ENCODE measurements at places on chromosomes 16 and 17.

DNA sequence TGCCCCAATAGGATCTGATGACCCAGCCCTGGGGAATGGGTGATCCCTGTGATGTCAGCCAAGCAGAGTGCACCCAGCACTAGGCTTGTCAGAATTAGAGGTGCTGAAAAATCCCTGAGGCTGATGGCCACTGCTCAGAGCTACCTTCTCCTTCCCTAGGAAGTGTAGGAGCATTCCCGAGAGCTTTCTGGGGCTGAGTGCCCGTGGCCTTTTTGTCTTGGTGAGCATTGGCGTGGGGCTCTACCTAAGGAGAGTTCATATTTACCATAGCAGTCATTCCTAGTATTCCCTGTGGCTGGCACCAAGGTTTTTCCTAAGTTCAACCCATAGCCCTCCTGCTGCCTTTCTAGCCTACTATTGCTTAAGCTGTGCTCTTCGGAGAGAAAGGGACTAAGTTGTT lies 22.6 kb upstream of the ARHGAP23 start:
- DNase-seq: no peak

DNA sequence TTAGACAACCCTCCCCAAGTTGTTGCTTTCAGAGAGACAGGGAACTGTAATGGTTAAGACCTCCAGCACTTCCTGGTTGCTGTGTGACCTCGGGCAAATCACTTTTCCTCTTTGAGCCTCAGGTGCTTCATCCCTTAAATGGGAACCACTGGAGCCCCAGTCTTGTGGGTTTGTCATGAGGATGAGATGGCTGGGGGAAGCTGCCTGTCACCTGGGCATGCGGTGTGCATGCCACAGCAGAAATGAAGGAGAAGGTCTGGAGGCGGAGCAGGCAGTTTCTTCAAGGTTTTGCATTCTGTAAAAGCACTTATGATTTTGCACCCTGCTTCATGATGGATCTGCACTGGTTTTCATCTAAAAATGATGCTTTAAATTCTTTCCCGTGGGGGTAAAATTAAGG lies 22.1 kb downstream of the NAGPA start:
- DNase-seq: no peak

GRCh38 chr17:78272181-78272913 lies 40.9 kb downstream of the TMEM235 start:
- no peak for DNase-seq

GRCh38 chr17:64497565-64498035 lies 746 bp upstream of the POLG2 start:
- no peak for DNase-seq

- no peak for DNase-seq
Observed at GRCh38 chr16:72029567-72030271, 21.2 kb downstream of the DHODH start.

DNA sequence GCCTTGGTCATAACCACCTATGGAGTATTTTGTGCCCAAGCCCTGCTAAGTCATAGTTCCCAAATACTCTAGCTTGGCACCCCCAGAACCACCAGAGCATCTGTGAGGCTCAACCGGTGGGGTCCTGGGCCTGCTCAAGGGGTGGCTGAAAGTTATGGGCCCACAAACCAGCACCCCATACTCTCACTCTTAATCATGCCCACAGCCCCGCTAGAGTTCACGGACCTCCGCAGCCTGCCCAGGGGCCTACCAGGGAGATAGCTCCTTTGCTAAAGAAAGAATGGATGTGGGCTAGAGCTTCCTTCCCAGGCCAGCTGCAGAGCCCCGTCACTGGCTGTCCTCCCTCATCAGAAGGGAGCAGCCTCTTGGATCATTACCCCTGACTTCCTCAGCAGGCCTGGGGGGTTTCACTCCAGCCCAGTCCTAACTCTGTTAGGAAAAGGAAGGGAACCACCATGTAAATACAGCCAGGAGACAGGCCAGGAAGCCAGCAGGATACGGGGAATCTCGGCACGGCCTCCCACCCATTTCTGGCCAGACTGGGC lies 1.4 kb downstream of the GIT1 start:
- DNase-seq: no peak

DNA sequence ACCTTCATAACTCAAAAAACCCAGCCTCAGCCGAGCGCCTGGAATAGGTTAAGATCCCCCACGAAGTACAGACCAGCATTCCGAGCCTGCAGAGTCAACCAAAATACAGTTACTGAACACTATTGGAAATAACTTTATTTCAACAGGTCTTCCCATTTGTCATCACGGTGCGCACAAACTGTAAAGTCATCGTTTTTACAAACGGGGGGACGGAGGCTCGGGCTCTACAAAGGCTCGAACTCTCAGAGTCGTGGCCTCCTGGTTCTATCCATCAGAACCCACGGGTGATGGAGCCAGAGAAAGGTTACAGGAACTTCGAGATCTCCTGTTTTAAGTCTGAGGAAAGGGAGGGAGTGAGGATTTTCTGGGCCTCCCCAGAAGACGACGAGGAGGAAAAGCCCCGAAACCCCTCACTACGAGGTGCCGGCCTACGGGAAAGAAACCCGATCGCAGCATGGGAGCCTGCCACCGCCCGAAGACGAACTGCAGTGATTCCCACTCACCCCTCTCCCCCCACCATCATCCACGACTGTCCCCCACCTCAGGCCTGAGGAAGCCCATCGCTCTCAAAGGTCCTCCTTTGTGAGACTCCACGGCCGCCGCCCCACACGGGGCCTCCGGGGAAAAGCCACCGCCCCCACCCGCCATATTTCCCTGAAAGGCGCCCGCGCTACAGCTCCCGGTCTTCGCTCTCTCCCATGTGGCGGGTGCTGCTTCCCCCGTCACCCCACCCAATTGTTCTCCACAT lies 917 bp downstream of the YWHAE start:
- DNase-seq: no peak

DNA sequence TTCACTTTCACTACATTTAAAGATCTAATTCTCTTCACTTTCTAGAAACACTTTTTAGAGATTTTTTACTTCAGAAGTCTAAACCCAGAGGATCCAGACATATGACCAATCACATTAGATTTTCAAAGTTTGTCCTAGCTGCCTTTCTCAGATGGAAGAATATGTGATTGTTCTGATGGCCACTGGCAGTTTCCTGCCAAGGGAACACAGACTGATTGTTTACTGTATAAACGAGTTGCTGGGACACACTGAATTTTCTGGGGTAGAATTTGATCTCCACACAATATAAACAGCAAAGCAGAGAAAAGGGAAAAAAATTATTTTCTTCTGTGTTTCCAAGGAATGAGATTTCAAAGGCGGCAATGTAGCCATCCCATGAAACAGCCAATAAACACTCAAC lies 480.0 kb downstream of the TOX3 start:
- DNase-seq: no peak

DNA sequence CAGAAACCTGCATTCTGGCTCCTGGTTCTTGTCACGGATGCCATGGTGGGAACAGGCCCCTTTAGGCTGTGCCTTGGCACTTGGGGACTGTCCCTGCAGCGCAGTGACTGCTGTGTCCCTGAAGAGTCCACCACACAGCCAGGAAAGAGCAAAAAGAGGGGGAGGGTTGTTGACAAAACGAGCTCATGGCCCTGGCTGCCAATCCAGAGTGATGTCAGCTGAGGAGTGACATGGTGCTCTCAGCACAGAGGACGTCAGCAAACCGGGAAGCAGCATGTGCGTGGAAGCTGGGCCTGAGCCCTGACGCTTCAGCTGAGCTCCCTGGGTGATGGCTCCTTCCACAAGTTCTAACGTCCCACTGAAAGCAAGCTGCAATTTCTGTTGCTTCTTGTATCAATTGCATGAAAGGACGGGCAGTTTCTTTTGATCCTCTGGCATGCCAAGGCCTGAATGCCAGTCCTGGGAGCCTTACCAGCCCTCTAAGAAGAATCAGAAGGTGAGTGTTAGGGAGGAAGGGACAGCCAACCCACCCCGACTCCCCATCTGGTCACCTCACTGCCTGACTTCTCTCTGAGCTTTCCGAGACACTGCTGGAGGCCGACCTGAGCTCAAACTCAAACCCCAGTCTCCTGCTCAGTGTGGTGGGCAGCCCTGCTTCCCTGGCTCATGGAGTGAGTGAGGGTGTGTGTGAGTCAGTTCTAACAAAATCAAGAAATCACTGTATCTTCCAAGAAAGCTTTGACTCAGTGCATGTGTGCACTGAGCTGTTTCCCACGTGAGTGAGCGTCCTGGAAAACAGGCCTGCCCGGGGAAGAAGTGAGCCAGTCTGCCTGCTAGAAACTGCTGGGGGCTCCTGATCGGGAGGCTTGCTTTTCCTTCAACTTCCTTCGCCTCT lies 14.7 kb upstream of the WNT3 start:
- DNase-seq: no peak

DNA sequence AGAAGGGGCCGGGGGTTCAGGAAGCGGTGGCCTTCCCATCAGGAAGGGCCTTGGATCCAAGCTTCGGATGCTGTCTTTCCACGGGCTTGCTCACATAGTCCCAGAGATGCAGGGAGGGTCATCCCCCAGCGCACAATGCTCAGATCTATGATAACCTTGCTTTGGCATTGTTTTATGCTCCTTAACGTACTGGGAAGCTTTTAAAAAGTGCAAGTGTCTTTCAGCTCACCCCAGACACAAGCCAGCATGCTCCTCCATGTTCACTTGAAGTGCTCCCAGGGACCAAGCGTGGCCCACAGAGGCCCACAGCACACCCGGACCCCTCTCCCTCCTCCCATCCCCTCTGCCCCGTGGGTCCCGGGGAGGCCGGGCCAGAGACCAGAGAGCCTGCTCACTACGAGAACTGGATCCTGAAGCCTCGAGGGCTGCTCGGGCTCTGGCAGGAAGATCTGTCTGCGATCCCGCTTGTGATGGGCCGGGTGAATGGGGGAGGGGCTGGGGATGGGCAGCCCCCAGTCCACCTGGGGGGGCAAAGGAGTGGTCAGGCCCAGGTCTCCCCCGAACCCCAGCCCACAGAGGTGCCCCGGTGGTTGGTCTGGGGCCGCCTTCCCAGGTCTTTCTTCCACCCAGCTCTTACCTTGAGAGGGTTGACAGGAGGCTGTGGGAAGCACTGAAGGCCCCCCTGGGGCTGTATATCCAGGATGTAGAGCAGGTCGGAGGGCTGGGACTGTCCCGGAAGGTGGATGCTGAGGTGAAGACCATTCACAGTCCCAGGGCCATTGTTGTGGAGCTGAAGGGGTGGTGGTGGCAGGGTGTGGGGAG lies 11.8 kb upstream of the FAM171A2 start:
- no peak for DNase-seq

DNA sequence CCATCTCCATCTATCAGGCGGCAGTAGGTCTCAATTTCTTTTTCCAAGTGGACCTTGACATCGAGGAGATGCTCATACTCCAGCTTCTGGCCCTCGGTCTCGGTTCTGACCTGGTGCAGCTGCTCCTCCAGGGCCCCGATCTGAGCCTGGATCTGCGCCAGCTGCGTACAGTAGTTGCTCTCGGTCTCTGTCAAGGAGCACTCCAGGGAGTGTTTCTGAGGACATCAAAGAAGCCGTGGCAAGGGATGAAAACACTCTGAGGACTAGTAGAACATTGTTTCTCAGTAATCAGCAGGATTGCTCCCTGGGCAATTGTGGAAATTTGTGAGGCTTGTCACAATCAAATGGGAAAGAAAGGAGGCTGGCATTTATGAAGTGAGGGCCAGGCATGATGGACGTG lies 5.9 kb downstream of the KRT28 start:
- DNase-seq: no peak

DNA sequence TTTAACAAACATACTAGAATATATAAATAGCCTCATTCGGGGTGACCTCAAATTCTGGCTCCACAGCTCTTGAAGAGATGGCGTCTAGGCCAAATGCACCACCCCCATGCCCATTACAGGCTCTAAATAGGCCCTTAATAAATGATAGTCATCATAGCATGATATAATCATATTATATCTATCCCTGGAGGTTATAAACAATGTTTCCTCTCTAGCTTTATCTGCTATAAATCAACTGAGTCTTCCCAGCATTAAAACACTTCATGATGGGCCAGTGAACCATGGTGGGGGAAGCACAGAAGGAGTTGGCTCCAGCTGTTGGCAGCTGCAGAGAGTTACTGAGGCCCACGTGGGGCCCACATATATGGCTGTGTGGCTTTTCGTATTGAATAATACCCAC lies 214.9 kb upstream of the MPHOSPH6 start:
- no peak for DNase-seq

DNA sequence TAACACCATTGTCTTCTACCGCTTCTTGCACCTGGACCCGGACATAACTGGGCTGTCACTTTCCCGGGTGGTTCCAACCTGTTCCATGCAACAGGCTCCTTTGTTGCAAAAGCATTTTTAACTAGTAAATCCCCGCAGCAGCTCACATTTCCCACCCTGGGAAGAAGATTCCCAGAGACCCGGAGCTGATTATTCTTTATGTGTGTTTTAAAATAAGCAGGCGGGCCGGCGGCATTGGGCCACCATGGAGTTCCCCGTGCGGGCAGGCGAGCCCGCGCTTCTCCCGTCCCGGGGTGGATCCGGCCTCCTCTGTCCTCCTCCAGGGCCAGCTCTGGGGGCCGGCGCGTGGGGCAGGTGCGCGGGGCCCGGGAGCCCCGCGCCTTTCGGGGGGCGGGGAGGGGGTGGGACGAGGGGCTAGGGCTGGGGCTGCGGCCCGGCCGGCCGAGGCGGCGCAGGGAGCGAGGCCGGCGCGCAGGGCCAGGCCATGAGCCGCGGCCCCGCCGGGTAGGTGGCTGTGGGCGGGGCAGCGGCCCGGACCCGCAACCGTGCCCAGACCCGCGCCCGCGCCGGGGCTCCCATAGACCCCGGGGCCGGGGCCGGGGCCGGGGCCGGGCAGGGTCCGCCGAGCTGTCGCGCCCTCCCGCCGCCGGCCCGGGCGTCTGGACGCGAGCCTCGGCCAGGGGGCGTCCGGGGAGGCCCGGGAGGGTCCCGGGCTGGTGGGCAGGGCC lies 1.7 kb downstream of the CRAMP1 start:
- DNase-seq: no peak

GRCh38 chr16:2911638-2912329 lies at the start of gene FLYWCH1:
Gene FLYWCH1, plus strand, starts transcription at chr16:2911931. Its CDS starts 17,755 bp downstream, at chr16:2929686.
- peak; percentile 98 for DNase-seq

- DNase-seq: no peak
Observed at GRCh38 chr17:30241051-30241450, 5.6 kb upstream of the SLC6A4 start.

- DNase-seq: no peak
Observed at GRCh38 chr17:77327181-77327565, 186.4 kb downstream of the SEC14L1 start.

- DNase-seq: no peak
Observed at GRCh38 chr16:48421741-48422140, 36.5 kb upstream of the SIAH1 start.

- peak; percentile 36 for DNase-seq
Observed at GRCh38 chr17:38601539-38602351, 4.0 kb downstream of the SRCIN1 start.

- DNase-seq: no peak
Observed at GRCh38 chr17:57689254-57689653, 55.8 kb downstream of the CCDC182 start.

DNA sequence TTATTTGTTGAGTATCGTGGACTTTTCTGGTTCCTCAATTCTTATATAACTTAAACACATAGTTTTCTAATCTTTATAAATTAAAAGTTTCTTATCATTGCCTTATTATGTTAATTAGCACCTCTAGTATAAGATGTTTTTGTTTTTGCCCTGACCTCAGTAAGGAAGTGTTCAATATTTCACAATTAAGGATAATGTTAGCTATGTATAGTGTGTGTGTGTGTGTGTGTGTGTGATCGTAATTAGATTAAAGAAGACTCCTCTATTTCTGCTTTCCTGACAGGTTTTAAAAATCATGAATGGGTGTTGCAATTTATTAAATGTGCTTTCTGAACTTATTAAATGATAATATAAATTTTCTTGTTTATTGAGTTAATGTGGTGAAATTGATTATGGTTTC lies 12.0 kb downstream of the IL21R start:
- no peak for DNase-seq

GRCh38 chr16:86060381-86061317 lies 161.7 kb downstream of the IRF8 start:
- no peak for DNase-seq

Data from NCI-H1092 (cell line).